ENCODE measurements at places on chromosomes 4 and X. TPM values are rescaled to one million over a fixed set of nuclear protein-coding genes. Genes with fewer than 3 reads are reported as not detected.

The NUP62CL gene
- 4.5 TPM for total RNA-seq

GRCh38 chr4:22661443-22661842 is 31.3 kb upstream of the GBA3 start:
- no peak for DNase-seq

The BEX5 gene
- 4.3 TPM for total RNA-seq

The EVC gene
- total RNA-seq: 0.14 TPM

- DNase-seq: no peak
Measured at GRCh38 chr4:31241504-31242106, 521.4 kb downstream of the PCDH7 start.

DNA sequence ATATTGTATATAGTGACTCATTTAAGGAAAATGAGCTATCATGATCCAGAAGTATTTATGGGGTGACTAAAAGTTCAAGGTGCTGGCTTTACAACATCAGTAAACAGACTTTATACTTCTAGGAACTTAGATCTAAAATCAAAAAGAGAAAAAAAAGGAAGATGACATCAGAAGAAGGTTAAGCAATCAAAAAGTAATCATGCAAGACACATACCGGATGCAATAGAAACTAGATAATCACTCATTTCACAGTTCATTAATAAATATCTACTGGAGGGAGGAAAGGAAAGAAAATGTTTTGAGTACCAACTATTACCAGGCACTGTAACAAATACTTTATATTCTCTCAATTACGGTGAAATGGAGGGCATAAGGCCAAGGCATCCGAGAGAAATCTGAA is 276.4 kb downstream of the SPRY1 start:
- DNase-seq: no peak

DNA sequence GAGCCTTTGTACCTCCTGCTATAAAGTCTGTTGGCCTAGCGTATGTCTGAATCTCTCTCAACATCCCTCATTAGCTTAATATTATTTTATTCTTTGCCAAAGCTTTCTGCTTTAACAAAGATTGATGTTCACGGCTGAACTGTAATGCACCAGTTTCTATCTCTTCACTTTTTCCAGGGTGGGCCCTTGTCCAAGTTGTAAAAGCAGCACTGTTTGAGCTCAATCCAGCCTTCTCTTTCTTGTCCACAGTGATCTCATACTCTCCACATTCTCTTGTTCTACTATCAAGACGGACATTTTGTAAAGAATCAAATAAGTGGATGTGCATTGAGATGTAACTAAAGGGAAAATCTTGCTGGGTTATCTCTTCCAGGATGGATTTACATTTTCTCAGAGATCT is 34.4 kb upstream of the RTL3 start:
- no peak for DNase-seq

GRCh38 chr4:43357252-43357974 is 464.9 kb downstream of the GRXCR1 start:
- no peak for DNase-seq
